ENCODE measurements at places on chromosomes 5 and 9. TPM values are rescaled to one million over a fixed set of nuclear protein-coding genes. Genes with fewer than 3 reads are reported as not detected.

RNF183 gene
- total RNA-seq = not detected

EQTN gene
- 1.4 TPM for total RNA-seq

SPATA31A3 gene
- not detected for total RNA-seq

PCDHGA12 gene
- 7.4 TPM for total RNA-seq

ARID3C gene
- 0.69 TPM for total RNA-seq
